NCI-H1092 (cell line): ENCODE measurements at places on chromosomes 11 and 22.

DNA sequence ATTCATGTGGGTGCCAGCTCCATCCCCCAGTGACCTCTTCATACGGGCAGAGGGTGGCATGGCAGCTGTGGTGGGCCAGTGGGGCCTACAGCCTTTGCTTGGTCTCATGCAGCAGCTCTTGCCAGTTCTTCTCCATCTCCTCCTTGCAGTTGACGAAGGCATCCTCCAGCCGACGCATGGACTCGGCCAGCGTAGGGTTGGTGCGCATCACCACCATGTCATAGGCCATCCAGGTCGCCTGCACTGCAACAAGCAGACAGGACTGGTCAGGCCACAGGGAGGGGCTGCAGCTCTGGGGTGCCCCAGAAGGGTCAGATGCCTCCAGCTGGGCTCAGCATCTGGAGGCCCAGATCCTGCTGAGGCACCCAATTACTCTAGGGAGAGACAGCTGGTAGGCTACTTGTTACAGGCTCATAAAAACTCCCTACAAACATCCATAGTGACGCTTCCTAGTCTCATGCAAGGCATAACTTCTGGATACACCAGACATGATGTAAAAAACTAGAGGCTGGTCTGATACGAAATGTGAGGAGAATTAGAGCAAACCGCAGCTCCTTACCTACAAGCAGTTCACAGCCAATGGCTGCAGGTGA lies 5.6 kb downstream of the KLHDC7B start:
- no peak for DNase-seq

DNA sequence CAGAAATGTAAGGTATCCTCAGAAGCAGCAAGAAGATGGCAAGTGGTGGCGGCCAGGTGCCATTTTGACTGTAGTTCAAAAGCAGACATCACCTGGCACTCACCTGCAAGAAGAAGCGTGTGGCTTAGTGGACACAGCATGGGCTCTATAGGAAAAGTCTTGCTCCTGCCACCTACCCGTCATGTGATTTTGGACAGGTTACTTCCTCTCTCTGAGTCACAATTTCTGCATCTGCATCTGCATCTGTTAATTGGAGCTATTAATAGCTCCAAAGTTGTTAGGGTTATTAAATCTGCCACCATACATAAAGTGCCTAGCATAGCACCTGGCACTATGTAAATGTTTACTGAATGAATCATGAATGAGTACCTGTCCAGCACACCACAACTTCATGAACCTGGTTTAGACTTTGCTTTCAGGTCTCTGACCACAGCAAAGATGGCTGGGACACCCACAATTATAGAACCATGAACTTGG lies 16.8 kb downstream of the RAB30 start:
- DNase-seq: no peak

- DNase-seq: no peak
Measured at GRCh38 chr11:13931356-13931755, 31.2 kb upstream of the SPON1 start.

GRCh38 chr11:107243929-107244328 lies 213.7 kb downstream of the CWF19L2 start:
- DNase-seq: no peak

DNA sequence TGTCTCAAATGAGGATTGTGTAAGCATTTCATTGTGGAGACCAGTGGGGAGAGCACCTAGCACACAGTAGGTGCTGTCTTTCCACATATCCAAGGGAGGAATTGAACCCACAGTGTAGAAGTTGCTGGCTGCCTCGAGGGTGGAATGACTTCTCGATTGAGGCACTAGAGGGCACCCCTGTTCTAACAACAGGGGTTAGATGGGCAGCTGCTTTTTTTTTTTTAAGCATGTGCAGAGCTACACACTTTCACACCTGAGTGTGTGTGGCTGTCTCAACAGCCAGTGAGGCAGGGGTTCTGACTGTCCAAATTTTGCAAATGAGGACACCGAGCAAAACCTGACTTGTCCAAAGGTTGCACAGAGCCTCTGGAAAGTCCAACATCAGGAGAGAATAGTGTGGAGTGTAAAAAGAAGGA lies 118.2 kb upstream of the CRYBB3 start:
- DNase-seq: no peak

- no peak for DNase-seq
Measured at GRCh38 chr11:90476442-90477007, 253.7 kb upstream of the CHORDC1 start.

- DNase-seq: no peak
Measured at GRCh38 chr11:35031867-35032266, 107.1 kb upstream of the CD44 start.

DNA sequence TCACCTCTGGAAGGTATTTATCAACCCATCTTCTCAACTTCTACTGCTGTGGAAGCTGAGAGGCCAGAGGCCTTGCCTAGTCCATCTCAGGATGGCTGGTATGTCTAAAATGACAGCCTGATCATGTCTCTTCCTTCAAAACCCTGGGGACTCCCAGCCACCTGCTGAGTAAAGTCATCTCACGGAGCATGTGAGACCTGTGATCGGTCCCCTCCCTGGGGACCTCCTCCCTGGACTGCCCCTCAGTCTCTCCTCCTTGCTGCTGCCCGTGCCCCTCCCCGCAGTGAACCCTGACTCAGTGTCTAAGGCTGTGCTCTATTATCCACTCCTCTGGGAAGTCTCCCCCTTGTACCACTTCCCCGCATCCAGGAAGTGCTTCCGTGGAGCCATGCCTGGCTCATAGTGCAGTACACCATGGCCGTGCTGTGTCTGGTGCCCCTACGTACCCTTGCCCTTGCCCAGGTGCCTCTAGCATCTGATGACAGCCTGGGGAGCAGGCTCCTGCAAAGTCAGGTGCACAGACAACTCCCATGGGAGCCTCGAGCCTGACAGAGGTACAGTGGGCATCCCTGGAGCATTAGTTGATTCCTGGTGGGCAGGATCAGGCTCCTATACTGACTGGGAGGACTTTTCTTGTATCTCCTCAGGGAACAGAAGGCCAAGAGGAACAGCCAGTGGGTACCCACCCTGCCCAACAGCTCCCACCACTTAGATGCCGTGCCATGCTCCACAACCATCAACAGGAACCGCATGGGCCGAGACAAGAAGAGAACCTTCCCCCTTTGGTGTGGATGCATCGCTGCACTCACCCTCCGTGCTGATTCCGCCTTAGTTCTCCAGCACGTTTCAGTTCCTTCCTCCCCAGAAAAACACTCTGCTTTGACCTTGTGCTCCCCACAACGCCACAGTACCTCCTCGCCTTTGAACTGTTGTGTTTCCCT lies 13.8 kb downstream of the SMARCB1 start:
- no peak for DNase-seq

DNA sequence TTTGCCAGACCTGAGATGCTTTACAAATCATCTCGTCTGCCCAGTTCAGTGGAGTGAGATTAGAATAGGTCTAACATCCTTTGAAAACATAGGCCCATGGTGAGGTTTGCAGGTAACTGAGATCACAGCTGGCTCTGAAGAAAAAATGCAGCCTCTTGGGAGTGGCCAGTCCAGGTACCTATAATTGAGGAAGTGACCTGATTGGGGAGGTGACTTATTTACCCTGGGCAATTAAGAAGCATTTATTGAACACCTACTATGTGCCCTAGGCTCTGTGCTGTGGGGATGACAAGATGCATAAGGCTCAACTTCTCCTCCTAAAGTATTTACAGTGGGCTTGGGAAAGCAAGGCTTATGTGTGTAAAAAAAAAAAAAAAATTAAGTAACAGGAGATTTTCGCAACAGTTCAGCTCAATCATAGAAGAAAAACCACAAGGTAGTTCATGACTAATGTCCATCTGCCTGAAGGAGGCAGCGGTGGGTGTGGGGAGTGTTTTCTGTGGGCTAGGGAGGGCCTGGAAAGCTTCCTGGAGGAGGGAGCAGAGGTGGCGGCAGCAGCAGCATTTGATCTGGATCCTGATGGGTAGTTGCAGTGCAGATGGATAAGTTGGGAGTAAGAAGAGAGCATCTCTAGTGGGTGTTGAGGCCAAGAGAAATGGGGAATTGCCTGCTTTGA lies 16.1 kb downstream of the MICAL2 start:
- DNase-seq: no peak

DNA sequence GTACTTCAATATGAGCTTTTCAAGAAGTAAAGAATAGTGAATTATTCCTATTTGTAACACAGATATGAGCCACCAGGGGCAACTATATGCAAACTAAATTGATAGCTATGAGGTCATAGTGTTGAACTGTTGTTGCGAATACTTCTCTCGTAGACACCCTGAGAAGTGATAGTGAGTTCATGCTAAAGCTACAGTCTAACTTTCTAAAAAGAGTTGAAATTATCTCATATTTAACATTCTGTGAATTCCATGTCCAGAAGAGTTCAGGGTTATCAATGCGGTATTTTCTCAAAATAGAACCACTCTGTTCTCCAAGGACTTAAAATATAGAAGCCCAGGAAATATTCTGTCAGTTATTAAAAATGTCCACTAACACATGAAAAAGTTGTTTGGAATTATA lies 185.4 kb downstream of the AASDHPPT start:
- no peak for DNase-seq

GRCh38 chr22:50723991-50724390 lies 14.0 kb upstream of the ACR start:
- no peak for DNase-seq

DNA sequence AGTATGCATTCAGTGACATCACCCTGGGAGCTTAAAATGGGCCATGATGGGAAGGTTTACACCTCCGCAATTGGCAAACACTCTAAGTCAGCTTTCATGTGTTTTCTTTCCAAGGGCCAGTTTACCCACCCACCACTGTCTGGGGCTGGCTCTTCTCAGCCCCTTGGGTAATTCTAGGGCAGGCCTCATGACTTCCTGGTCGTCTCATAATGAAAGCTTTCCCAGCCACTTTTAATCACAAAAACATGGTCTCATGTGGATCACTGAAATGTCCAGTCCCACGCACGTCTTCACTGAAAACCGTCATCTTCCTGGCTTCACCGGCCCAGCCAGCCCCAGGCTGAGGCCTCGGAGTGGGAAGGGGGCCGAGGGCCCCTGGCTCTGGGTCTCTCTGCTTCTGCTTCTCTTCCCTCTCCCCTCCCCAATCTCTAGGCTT lies 58.5 kb upstream of the ANO1 start:
- no peak for DNase-seq
